ENCODE measurements at places on chromosomes 3 and 15.
A peak's percentile ranks its signal among the peaks of the same experiment; 100 is the strongest.

GRCh38 chr3:41329881-41330280, 130.6 kb downstream of the CTNNB1 start:
- no peak for DNase-seq

- no peak for DNase-seq
Measured at GRCh38 chr3:45940781-45941365, 2.4 kb upstream of the CXCR6 start.

DNA sequence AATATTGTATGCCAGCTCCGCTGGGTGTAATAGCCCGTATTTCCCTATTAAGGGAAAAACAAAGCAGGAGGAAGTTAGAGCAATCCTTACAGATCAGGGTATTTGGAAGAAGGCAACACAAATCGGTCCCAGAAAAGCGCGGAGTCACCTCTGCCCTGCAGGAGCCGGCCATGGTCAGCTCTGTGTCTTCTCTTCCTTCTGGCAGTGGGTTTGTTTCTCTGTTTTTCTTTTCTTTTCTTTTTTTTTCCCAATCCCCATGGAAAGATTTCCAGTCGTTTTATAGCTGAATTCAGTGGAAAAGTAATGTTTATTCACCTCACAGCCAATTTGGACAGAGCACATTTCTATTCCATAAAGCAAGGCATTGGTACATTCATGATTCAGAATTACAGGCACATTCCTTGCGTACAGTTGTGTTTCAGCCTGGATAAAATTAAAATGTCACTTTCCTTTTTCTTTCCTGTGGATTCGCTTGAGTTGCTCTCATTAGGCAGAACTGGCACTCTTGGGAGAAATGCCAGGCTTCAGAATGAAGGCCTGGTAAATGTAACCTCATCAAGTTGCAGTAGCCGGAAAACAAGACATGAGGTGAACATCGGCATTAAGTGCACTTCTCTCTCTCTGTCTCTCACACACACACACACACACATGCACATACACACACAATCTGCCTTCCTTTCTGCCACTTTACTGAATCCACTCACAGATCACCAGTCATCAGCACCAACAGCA, 204.5 kb upstream of the UBE2E1 start:
- no peak for DNase-seq

- no peak for DNase-seq
Measured at GRCh38 chr15:101455291-101456025, 34.0 kb downstream of the PCSK6 start.

DNA sequence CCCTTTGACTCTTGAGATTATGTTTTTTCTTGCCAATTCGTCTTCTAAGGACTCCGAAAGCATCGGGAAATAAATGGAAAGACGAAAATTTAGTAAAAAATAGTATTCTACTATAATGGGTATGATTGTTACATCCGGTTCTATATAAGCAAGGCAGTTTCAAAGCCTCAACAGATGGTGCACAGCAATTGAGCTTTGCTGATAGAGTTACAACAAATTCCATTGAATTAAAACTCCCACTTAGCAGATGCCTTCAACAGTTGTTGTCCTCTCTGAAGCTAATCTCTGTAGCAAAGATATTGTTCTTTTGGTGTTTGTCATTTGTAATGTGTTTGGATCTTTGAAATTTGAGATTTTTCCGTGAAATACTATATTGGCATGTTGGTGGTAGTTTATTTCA, 16.1 kb upstream of the GHSR start:
- no peak for DNase-seq

DNA sequence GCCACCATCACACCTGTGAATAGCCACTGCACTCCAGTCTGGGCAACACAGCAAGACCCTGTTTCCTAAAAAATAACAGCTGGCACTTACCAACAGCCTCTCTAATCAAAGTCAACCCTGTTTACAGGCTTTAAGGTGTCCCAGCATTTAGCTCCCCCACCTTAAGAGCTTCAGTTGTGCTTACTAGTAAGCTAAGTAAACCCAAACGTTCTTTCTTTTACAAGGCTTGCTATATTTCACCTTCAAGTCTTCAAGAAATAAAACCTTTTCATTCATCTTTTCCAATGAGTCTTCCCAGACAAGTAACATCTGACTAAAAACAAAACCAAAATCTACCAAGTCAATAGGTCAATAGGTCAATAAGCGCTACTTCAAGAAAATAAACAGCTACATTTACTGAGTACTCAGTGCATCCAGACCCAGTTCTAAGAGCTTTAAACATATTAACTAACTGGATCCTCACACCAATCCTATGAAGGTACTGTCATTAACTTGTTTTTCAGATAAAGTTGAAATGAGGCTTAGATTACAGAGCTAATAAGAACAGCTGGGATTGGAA, 62.4 kb downstream of the PBRM1 start:
- DNase-seq = no peak

DNA sequence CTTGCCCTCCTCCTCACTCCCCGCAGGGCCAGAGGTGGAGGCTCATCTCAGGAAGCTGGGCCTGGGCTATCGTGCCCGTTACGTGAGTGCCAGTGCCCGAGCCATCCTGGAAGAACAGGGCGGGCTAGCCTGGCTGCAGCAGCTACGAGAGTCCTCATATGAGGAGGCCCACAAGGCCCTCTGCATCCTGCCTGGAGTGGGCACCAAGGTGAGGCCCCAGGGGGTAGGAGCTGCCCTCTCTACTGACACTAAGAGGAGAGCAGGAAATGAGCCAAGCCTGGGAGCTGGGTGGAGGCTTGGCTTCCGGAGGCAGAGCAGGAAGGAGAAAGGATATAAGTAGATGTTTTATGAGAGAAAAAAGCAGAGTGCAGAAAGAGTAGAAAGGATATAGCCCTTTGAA, 4.9 kb downstream of the OGG1 start:
- DNase-seq = no peak

DNA sequence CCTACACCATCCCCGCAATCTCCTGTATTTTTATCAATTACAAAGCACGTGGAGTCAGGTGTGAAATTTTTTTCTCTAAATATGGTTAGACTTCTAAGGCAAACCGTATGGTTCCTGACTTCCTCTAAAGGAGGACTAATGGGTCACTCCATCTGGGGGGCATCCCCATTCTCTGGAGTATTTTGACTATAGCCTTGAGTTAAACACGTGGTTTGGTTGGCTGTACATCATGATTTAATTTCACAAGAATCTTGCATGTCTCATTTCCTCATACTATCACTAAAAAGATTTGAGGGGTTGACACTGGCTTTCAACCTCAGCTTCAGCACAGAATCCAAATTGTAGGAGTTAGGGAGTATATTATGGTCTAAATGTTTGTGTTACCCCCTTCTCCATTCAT, 25.3 kb upstream of the ZNF770 start:
- no peak for DNase-seq

GRCh38 chr3:172717493-172718088, 6.7 kb upstream of the NCEH1 start:
- peak; percentile 27 for DNase-seq

DNA sequence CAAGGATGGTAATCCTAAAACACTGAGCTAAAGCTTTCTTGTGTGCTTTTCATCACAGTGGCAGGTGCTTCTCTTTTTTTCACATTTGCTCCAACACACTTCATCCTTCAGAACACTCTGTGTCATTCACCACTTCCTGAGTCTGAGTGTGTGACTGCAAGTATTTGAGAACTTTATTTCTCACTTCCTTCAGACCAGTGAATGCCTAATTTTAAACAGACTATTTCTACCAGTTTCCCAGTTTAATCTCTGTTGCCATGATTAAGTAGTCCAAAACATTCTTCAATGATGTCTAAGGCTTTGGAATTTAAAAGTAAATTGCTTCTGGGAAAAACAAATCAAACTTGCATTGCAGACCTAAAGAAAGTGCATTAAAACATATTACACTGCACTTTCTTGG, 541.2 kb downstream of the RBMS3 start:
- DNase-seq = no peak

DNA sequence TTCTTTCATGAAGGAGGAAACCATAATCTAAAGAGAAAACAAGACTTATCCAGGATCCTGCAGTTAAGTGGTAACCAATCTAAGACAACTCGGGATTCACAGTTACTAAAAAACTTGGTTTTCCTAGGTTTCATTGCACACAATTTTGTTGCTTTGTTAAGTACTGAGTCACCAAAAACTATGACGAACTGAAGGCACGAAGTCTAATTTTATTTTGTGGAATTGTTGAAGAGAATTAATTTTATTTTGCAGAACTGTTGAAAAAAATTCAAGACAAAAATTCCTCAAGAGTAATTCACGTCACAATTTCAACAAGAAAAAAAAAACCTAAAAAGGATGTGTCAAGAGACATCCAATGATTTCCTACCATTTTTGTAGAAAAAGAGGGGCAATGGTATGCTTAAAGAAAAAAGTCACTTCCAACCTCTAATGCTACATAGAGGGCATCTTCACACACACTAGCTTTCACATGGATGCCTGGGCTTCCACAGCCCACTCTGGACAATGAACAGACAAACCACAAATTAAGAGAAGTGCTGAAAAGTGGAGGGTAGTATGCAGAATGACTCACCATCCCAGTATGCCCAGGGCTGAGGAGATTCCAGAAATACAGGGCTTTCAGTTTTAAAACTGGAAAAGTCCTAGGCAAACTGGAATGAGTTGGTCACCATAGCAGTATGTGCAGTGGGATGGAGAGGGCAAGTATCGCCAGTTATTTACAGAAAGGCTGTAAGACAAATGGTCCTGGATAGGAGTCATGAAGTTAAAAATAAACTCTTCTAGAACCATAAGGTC, 29.2 kb downstream of the PLOD2 start:
- no peak for DNase-seq

GRCh38 chr3:113791381-113791780, 44.5 kb downstream of the ATP6V1A start:
- no peak for DNase-seq

GRCh38 chr3:41169023-41169422, 30.3 kb upstream of the CTNNB1 start:
- DNase-seq = no peak

- no peak for DNase-seq
Measured at GRCh38 chr3:134991003-134991402, 195.9 kb downstream of the EPHB1 start.

GRCh38 chr3:28039829-28040228, 201.6 kb upstream of the CMC1 start:
- DNase-seq = no peak

All from CD4-positive, alpha-beta T cell treated with Interleukin-15 for 4 hours (primary cell).